Midbrain (tissue), 1 donor: ENCODE measurements at places on chromosomes 13 and 19.
A peak's percentile ranks its signal among the peaks of the same experiment; 100 is the strongest.

DNA sequence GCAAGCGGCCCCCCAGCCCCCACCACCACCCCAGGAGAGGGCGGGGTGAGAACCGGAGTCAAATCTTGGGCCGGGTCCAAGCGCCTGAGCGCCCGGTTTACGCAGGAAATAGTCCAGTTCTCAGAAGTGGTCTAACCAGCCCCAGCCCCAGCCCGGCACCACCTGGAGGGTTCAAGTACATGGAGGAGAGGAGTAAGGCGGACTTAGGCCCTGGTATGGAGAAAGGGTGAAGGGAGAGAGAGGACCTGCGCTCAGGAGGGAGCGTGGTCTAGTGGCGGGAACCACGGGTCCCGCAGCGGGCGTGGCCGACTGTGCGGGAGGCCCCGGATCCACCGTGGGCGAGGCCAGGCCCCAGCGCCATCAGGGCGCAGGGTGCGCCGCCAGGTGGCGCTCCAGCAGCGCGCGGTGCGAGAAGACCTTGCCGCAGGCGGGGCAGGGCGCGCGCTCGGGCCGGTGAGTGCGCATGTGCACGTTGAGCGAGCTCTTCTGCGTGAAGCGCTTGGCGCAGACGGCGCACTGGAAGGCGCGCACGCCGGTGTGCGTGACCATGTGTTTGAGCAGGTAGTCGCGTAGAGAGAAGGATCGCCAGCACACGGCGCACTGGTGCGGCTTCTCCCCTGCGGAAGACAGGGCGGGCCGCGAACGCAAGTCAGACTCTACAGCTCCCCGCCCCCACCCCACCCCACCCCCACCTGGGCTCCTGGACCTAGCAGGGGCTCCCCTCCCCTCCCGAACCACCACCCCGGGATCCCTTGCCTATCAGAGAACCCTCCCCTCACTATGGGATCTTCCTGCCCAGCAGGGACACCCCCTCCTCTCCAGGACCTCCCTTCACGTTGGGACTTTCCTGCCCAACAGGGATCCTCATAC, 2.1 kb upstream of the SLC27A5 start:
- DNase-seq: peak; percentile 84

GRCh38 chr19:49340069-49340864, 5.1 kb downstream of the CD37 start:
- no peak for DNase-seq

DNA sequence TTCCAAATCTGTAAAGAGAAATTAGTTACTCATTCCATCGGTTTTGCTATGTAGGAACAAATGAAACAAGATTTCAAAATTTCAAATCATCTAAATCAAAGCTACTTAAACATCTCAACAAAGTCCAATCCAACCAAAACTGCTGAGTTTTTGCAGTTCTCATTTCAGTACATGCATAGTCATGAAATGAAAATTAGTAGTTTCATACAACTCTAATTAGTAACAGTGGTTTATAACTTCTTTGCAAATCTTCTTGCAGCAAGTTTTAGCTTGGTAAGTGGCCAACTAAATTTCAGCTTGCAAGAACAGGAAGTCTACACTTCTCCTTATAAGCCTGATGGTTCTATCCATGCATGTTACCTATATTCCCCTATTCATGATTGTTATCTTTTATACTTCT, 75.6 kb downstream of the SPRY2 start:
- no peak for DNase-seq

- DNase-seq: no peak
Measured at GRCh38 chr13:77056382-77056781, 29.4 kb upstream of the FBXL3 start.

DNA sequence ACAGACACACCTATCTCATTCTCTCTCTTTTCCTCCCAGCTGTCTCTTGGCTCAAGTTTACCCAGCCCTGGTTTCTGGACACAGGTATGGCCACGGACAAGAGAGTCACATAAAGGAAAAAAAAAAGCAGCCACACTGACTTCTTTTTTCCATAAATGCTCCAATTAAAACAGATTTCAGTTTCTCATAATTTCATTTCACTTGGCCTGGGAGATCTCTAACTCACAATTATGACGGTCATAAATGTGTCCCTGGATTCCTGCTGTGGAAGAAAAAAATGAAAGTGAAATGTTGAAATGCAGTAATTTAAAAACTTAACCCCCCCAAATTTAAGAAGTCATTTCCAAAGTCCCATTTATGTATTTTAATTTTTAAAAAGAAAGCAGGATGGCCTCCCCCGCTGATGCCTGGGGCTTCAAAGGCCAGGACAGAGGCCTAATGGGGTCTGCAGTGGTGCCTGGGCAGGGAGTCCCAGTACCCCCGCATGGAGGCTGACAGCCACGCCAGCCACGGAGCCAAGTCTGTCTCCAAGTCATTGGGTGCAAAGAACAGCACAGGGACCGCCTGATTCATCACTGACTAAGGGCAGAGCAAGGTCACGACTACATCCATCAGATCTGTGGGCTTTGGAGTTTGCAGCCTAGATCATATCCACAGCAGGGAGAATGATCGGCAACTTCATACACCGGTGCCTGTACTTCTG, 79.7 kb downstream of the TSHZ3 start:
- DNase-seq: no peak

- no peak for DNase-seq
Measured at GRCh38 chr13:66528944-66529576, 701.1 kb downstream of the PCDH9 start.
